Uterus (tissue), 4 donors: ENCODE measurements at places on chromosomes 3 and 15. TPM values are rescaled to one million over a fixed set of nuclear protein-coding genes. Genes with fewer than 3 reads are reported as not detected.

The CNOT10 gene
- 45.6 TPM for total RNA-seq

The ACP3 gene
- 1.4 TPM for total RNA-seq

DNA sequence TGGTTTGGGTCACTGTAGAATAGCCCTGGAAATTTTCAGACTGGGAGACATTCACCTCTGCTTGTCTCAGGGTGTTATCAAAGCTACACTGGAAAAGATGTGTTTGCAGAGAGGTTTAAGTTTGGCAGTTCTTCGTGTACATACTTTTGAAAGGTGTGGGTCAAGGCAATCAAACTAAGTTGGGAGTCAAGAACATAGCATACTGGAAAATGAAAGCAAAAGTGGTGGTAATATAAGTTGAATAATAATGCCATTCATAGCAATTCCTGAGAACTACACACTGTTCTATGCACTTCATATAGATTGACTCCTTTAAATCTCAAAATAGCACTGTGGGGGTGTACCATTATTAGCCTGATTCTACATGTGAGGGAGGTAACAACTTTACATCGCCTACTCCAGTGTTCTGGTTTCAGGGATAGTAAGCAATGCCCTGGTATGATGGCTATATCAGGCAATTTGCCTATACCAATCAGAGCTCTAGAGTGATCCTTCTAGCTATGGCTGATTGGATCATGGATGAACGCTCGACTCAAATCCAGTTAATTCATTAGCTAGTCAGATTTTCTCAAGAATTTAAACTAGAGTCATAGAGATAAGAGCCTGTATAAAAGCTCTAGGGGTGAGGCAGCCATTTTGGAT lies 44.6 kb upstream of the RASGRP1 start:
- no peaks in the 10 kb centered on the region for H3K27me3 ChIP-seq
- no peaks in the 10 kb centered on the region for H3K4me1 ChIP-seq
- H3K27ac ChIP-seq, result no peak overlapping the region

DNA sequence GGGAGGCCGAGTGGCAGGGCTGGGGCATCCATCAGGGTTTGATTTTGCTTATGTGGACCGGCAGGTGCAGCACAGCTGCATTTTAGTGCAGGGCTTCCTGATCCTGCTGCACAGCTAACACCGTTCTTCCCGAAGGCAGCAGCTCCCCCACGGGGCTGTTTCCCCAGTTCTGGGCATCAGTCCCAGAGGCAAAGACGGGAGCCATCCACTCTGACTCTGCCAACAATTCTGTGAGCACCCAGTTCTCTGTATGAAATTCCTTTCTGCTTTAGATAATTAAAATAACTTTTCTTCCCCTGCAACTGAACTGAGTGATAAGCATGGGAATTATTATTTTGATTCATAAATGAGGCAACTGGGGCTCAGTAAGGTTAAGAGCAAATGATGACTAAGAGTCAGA lies 262.9 kb upstream of the ATP10A start:
- H3K4me3 ChIP-seq, result no peak overlapping the region
- no peaks in the 10 kb centered on the region for H3K4me1 ChIP-seq
- no peaks in the 10 kb centered on the region for H3K36me3 ChIP-seq
- H3K27ac ChIP-seq, result no peak overlapping the region

GRCh38 chr3:141795276-141795675 lies 32.1 kb downstream of the GRK7 start:
- H3K4me1 ChIP-seq, result peaks cover 12% of the 10 kb centered on the region
- H3K27ac ChIP-seq, result no peak overlapping the region
- no peak for DNase-seq
- no peaks in the 10 kb centered on the region for H3K36me3 ChIP-seq
- no peak overlapping the region for H3K4me3 ChIP-seq
- H3K27me3 ChIP-seq, result no peaks in the 10 kb centered on the region

GRCh38 chr3:66863205-66864111 lies 134.6 kb upstream of the KBTBD8 start:
- no peaks in the 10 kb centered on the region for H3K4me1 ChIP-seq
- DNase-seq, result no peak
- H3K27ac ChIP-seq, result no peak overlapping the region
- no peak overlapping the region for H3K4me3 ChIP-seq
- H3K27me3 ChIP-seq, result no peaks in the 10 kb centered on the region

DNA sequence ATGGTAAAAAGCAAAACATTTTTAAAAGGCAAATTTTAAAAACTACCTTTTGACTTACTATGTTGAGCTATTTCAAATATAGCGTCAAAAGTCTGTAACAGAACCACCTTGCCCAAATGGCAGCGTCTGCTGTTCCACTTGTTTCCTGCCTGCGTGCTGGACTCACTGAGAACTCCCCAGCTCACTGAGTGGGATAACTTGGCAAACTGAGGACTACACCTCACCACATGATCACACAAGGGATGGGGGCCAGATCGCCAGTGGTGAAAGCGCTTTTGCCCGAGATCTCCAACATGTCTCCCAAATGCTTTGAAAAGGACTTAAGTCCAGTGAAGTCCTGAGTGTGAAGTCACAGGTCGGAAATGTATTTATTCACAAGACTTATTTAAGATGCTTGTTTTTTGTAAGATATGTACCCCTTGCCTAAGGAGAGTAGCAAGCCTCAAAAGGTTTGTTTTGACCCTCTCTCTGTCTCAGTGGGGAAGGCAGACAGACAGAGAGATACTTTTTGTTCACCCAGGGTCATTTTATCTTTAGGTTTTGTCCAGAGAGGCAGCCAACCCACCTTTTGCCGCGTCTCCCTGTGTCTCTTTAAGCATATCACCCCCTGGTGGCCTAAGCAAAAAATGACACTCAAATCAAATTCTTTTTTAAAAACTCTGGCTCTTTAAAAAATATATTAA lies 192.6 kb downstream of the PDZRN3 start:
- H3K27me3 ChIP-seq, result no peaks in the 10 kb centered on the region
- H3K4me1 ChIP-seq, result peaks cover 8% of the 10 kb centered on the region
- DNase-seq, result peak; percentile 45
- H3K36me3 ChIP-seq, result no peaks in the 10 kb centered on the region
- no peak overlapping the region for H3K4me3 ChIP-seq
